Cardiac septum (tissue), 1 donor: ENCODE measurements at places on chromosomes 1 and 21. TPM values are rescaled to one million over a fixed set of nuclear protein-coding genes. Genes with fewer than 3 reads are reported as not detected.

Gene CELA2A
- total RNA-seq, result not detected

Gene SPATA1
- 1.2 TPM for total RNA-seq

Gene FAM177B
- not detected for total RNA-seq

Gene ZYG11A
- not detected for total RNA-seq

Gene PRDM15
- total RNA-seq, result 3.5 TPM

Gene RAB25
- total RNA-seq, result not detected

Gene IL22RA1
- 0.35 TPM for total RNA-seq

Gene DYNLT5
- 4.0 TPM for total RNA-seq

Gene AMY1B
- not detected for total RNA-seq

Gene TCP10L
- total RNA-seq, result 2.5 TPM

Gene ENAH
- 195 TPM for total RNA-seq

Gene BATF3
- 1.9 TPM for total RNA-seq

Gene TFF3
- 4.8 TPM for total RNA-seq

Gene DMRTA2
- 0.08 TPM for total RNA-seq

Gene TCHH
- total RNA-seq, result 0.05 TPM

Gene LEMD1
- total RNA-seq, result not detected

Gene PBXIP1
- total RNA-seq, result 49.1 TPM

Gene ERRFI1
- 8.2 TPM for total RNA-seq

Gene EMC1
- 28.6 TPM for total RNA-seq

Gene ANKRD34A
- 2.9 TPM for total RNA-seq

Gene TNFRSF9
- 0.22 TPM for total RNA-seq

Gene EFNA1
- 30.2 TPM for total RNA-seq

Gene AMPD1
- total RNA-seq, result 0.30 TPM

Gene SPRR2F
- not detected for total RNA-seq

Gene DNAJC6
- total RNA-seq, result 6.5 TPM

Gene GPN2
- 23.4 TPM for total RNA-seq

Gene ITLN2
- not detected for total RNA-seq

Gene PACC1
- 1.8 TPM for total RNA-seq

Gene ZNF695
- total RNA-seq, result not detected

Gene RHBG
- not detected for total RNA-seq

Gene TDRD10
- 5.0 TPM for total RNA-seq

Gene ZNF683
- not detected for total RNA-seq

Gene ILDR2
- 23.1 TPM for total RNA-seq

Gene S100A2
- 5.0 TPM for total RNA-seq

Gene RIPPLY3
- total RNA-seq, result not detected

Gene SPATA45
- not detected for total RNA-seq

Gene VPS45
- total RNA-seq, result 71.6 TPM

Gene AADACL4
- not detected for total RNA-seq

Gene MYOG
- 0.16 TPM for total RNA-seq

Gene PTGS2
- 0.81 TPM for total RNA-seq

Gene ALX3
- total RNA-seq, result 0.22 TPM

Gene GPR153
- total RNA-seq, result 7.0 TPM

Gene PTGER3
- total RNA-seq, result 1.1 TPM

Gene CLDN17
- not detected for total RNA-seq

Gene ADAMTS4
- total RNA-seq, result 24.0 TPM

Gene WDR47
- 15.7 TPM for total RNA-seq

Gene FAM151A
- 0.22 TPM for total RNA-seq

Gene APCS
- not detected for total RNA-seq

Gene SPATA46
- not detected for total RNA-seq

Gene ANGPTL3
- not detected for total RNA-seq

Gene RPE65
- 0.13 TPM for total RNA-seq

Gene OR2L5
- total RNA-seq, result not detected

Gene PALMD
- 67.0 TPM for total RNA-seq

Gene TMEM52
- total RNA-seq, result 0.70 TPM
